ENCODE measurements at places on chromosomes 5 and 9.

GRCh38 chr5:113038714-113039113 lies 62.1 kb downstream of the DCP2 start:
- DNase-seq, result no peak

DNA sequence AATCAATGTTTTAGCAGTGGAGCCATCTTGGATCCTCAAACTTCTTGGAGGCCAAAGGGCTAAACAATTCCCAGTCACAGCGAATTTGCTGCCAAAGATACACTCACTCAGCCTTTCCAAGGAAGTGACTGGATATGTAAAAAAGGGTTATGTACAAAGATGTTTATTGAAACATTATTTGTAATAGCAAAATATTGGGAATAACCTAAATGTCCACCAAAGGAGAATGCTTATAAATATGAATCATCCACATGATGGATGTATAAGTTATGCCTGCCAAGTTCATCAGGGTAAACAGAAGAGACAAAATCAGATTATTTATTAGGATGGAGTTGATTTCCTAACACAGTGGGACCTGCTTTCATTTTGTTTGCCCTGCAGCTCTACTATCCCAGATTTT lies 145.2 kb upstream of the ABCA1 start:
- no peak for DNase-seq

GRCh38 chr9:97807681-97808080 lies 45.3 kb upstream of the FOXE1 start:
- no peak for DNase-seq

GRCh38 chr5:116575326-116576052 lies 866 bp upstream of the SEMA6A start:
- no peak for DNase-seq
